Cortex of kidney (tissue), 1 donor: ENCODE measurements at places on chromosomes 7 and 10.

DNA sequence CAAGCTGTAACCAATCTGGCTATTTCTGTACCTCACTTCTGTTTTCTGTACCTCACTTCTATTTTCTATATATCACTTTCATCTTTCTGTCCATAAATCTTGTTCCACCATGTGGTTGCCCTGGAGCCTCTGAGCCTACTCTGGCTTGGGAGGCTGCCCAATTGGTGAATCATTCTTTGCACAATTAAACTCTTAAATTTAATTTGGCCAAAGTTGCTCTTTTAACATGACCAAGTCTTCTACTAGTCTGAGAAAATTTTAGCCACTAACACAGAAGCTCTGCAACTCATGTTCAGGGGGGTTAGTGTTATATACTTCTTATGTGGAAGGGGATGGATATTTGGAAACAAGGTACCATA lies 503.5 kb downstream of the KIF20B start:
- DNase-seq = no peak

GRCh38 chr7:157615101-157615817 lies 278.5 kb downstream of the DNAJB6 start:
- no peak for DNase-seq

GRCh38 chr7:106270122-106270977 lies 14.4 kb downstream of the NAMPT start:
- DNase-seq = no peak

DNA sequence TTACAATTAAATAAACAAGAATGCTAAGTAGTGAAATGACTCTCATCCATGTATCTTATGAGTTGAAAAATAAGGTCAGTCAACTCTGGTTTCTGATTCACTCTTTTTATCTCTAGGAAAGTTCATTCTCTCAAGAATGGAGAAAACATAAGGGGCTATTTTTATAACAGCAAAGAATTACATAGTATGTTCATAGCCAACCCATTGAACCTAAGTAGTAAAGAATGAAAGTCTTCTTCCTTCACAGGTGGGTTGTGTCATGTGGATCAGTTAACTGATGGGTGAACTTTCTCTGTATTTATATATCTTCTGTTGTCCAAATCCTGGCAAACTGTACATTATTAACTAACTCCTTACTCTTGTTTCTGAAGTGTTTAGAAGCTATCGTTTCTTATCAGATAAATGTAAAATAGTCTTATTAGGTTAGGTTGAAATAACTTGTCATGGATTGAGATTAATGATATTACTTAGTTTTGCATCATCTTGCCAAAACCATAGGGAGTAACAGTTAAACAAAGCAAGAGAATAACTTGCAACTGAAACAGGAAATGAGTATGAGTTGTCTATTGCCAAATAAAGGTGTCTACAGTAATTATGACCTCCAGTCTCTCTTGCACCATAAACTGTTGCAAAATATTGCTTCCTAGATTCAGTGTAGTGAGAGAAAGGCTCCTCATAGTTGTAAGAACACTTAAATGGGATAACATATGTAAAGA lies 86.8 kb downstream of the ANKRD7 start:
- no peak for DNase-seq

DNA sequence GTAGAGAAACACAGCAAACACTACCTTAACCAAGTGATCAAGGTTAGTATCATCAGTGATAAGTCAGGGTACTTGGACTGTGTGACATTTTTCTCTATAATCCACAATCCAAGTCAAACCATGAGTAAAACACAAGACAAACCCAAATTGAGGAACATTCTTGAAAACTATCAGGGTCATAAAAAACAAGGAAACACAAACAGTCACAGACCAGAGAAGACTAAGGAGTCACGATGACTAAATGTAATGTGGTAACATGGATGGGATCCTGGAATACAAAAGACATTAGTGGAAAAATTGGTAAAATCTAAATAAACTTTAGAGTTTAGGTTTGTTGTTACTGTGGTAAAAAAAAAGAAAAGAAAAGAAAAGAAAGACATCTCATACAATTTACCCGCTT lies 103.8 kb downstream of the ARMH3 start:
- DNase-seq = no peak

DNA sequence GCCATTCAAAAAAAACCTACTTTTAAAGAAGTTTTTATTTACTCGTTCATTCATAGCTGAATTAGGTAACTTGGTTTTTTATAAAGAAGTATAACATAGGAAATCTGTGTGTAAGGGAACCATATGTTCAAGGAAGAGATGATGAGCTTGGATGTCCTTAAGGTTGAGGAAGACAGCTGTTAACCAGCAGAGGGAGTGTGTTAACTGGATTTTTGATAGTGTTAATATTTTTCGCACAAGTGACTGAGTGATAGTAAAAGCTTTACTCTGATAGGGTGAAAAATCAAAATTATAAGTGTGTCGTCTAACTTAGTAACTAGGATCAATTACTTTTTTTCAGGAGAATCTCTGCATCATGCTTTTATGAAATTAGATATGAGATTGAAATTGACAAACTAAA lies 134.7 kb downstream of the ARL5B start:
- no peak for DNase-seq

- DNase-seq = no peak
Observed at GRCh38 chr10:27646604-27647175, 98.9 kb downstream of the MKX start.

GRCh38 chr10:129912166-129912917 lies 51.7 kb downstream of the EBF3 start:
- no peak for DNase-seq

- DNase-seq = no peak
Observed at GRCh38 chr10:61606959-61607907, 55.5 kb upstream of the CABCOCO1 start.

GRCh38 chr10:50347394-50347802 lies 96.1 kb upstream of the ASAH2 start:
- no peak for DNase-seq

GRCh38 chr10:124539935-124540641 lies 78.5 kb downstream of the LHPP start:
- no peak for DNase-seq

DNA sequence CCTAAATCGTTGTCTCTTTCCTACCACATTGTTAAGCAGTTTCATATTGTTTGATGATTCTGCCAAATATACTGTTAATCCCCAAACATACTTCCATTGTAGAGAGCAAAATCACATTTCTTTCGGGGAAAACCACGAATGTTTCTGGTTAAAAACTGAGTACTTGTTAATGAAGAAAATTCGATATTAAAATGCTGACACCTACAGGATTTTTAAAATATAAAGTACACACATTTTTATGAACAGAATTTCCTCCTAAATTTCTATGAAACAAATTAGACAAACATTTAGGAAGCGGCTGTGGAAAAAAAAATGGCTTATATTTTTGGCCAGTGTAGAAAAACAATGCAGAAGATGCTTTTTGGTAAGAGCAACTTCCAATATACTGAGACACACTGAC lies 68.8 kb downstream of the IDE start:
- DNase-seq = no peak

DNA sequence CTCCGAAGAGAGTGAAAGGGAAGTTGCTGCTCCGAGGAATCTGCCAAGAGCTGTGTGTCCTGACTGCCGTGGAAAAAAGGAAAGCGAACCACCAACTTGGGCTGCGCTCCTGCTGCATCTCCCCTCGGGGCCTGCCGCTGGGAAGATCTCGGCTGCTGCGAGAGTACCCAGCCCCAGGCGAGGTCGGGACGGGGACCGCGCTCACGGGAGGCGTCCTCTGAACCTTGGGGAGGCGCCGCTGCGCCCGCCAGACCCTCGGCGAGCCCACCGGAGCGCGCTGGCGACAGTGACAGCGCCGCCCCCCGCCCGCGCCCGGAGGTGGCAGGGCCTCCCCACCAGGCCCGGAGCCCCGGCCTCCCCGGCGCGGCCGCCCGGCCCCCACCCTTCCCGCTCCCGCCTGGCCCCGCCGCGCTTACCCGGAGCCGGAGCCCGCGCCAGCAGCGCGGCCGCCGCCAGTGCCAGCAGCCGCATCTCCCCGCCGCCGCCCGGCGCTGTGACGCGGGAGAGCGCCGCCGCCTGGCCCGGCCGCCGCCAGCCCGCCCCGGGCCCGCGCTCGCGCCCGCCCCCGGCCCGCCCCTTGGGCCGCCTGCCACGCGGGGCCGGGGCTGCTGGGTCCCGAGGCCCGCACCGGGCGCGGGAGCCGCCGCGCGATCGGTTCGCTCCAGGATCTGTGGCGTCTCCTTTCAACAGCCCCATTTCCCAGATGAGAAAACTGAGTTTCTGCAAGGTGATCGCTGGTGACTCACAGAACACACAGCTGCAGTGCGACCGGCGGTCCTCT lies at the start of gene VSTM4:
Gene VSTM4, minus strand, starts transcription at position 508 of the 781 bp plus-strand sequence. Its CDS starts 37 bp downstream, at position 471.
- no peak for DNase-seq

DNA sequence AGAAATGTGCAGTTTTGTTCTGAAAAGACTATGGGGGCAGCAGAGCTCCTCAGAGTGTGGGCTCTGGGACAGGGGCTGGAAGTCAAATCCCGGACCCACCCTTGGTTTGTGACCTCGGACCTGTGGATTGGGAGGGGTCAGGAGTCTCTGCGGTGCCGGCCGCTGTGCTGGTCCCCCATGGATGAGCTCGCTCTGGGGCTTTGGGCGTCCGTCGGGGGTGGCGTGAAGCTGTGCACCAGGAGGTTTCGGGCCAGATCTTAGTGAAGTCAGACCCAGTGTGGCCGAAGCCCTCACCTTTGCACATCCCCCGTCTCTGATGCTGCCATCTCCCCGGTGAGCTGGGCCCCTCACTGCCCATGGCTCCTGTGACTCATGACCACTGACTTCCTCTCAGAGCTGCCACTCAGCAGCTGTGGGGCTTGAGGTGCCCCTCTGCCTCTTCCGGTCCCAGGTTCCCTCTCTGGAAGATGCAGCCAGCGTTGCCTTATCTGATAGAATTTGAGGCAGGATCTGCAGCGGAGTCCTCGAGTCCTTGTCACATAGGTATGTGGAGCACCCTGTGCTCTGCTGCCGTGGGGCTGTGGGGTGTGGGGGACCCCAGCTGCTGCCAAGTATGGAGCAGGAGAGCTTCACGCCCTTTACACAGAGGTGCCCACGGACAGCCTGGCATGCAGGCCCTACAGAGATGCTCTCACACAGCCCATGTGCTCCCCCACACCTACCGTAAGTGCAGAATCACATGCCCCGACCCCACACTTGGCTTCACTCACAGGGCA lies 11.4 kb upstream of the SCART1 start:
- DNase-seq = no peak

DNA sequence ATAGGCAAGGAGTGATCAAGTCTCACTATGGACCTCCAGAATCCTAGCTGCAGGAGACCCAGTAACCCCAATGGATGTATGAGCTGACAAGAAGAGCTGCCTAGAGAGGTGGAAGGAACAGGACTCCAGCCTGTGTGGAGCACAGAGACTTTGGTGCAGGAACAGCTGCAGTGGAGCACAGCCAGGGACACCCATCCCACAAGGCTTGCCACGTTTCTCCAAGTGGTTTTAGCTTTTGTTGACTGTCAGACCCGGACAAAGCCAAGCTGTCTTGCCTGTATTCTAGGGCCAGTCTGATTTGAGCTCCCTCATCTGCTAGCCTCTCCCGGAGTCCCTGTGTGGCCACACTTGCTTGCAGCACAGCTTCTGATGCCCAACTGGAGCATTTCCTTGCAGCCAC lies 224.7 kb downstream of the CHRM2 start:
- no peak for DNase-seq

- DNase-seq = no peak
Observed at GRCh38 chr7:42750172-42750571, 161.7 kb downstream of the C7orf25 start.

DNA sequence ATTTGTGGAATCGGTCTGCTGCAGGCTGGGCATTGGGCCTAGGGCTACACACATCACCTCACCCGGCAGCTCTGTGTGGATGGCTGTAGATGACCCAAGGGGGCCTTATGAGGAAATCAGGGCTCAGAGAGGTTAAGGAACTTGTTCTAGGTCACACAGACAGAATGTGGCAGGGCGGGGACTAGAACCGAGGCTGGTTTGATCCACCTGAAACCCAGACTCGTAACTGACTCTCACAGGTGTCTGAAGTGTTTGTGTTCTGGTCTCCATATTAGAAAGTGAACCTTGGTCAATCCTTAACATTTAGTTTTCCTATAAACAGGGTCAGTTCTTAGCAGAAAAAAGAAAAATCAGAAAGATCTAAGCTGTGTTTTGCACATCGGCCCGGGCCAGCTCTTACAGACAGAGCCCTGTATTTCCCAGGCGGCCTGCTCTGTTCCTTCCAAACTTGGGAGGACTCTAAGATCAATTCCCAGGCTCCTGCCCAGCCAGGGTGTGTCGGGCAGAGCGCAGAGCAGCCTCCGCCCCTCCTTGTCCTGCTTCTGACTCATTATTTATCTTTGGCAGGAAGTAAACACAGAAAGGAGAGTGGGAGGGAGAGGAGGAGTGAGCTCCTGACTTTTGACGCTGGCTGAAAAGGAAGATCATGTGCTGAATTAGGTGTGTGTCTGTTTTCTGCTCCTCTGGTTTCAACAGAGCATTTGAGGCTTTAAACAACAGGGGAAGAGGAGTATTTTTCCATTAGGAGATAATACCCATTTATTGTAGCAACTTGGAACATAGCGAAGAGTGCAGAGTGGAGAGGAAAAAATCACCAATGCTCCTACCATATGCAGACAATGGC lies 74.1 kb downstream of the TACC2 start:
- no peak for DNase-seq

- DNase-seq = no peak
Observed at GRCh38 chr10:132408367-132408781, 11.4 kb downstream of the PWWP2B start.

- no peak for DNase-seq
Observed at GRCh38 chr7:131110297-131111080, 217.2 kb upstream of the MKLN1 start.

DNA sequence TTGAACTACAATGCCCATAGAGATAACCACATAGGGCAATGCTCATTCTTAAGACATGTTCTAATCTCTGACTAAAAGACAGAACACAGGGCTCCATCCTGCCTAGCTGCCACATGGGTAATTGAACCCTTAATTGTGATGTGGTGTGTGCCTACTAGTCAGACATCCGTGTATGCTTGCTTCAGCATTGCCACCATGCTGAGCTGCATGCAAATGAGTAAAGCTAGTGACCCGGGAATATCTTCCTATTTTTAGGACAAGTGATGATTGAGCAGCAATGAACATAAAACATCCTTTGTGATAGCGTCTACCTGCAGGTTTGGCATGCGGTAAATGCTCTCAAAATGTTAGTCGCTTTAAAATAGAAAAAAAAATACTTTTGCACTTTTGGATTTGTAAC lies 115.8 kb downstream of the MAGI2 start:
- DNase-seq = no peak

DNA sequence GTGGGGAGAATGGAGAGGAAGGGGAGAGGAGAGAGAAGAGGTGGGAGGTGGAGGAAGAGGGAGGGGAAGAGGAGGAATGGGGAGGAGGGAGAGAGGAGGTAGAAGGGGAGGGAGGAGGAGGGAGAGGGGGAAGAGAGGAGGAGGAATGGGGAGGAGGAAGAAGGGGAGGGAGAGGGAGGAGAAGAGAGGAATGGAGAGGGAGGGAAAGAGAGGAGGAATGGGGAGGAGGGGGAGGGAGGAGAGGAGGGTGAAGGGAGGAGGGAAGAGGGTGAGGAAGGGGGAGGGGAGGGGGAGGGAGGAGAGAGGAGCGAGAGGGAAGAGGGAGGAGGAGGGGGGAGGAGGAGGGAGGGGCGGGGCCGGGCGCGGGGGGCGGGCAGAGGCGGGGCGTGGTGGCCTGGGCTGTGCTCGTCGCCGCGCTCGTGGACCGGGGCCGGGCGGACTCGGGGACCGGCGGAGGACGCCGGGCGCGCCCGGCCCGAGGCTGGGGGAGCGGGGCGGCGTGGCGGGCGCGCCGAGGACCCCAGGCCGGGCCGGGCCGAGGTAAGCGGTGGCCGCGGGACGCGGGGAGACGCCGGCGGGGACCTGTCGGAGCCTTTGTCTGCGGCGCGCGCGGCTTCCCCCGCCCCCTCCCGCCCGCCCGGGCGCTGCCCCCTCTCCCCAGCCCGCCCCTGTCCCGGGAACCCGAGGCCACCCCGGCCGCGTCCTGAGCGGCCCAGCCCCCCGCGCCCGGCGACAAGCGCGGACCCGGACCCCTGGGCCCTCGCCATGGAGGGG lies at the start of gene SLC29A4:
Gene SLC29A4, plus strand, starts transcription at position 401 of the 774 bp plus-strand sequence. CDS start 4,874 bp downstream, outside the sequence.
- no peak for DNase-seq
